ENCODE measurements at places on chromosomes 13 and 19.

- DNase-seq, result no peak
Measured at GRCh38 chr19:53977991-53978731, 13.3 kb upstream of the CACNG6 start.

GRCh38 chr13:65342541-65343337, 1887.4 kb downstream of the PCDH9 start:
- peak; percentile 2 for DNase-seq

DNA sequence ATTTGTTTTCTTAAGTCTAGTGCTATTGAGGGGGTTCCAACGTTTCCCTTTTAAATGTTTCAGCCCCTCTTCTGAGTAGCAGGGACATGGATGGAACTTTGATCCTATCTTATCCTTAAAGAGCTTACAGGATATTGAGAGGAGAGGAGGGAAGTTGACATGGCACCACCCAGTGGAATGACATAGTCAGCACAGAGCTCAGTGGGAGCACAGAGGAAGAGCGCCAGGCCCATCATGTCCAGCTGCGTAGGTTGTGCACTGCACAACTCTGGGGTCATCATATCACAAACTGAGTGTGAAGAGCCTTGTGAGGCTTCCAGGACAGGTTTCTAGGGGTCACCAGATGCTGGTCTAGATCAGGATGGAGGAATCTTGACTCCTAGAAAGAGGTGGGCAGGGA, 4.6 kb upstream of the CDC42EP5 start:
- no peak for DNase-seq

DNA sequence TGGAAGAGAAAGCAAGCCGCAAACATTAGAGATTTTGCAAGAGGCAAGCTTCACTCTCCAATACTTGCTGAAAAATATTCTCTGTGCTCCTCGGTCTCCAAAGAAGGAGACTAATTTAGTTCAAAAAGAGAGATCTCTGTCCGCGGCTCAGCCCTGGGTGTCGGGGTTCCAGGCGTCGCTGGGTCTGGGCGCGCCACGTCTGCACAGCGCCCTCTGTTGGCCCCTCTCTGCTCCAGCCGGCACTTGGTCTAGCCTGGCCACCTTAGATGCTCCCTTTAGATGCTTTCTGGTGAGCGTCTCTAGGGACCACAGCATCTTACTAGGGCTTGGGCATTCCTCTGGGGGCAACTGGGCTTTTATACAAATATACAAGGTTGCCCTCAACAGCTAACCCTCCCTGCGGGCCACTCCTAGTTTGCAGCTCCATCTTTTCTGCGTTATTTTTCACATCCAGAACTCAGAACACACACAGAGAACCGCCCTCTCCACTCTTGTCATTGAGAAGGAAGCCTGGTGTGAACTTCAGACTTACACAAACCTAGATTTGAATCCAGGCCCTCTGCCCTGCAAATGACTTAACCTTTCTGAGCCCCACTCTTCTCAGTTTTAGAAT, 78.3 kb downstream of the CYSLTR2 start:
- peak; percentile 63 for DNase-seq

GRCh38 chr19:1252221-1252820, 3.9 kb downstream of the MIDN start:
- DNase-seq, result peak; percentile 97

GRCh38 chr19:16289594-16289993, 35.0 kb upstream of the KLF2 start:
- no peak for DNase-seq

DNA sequence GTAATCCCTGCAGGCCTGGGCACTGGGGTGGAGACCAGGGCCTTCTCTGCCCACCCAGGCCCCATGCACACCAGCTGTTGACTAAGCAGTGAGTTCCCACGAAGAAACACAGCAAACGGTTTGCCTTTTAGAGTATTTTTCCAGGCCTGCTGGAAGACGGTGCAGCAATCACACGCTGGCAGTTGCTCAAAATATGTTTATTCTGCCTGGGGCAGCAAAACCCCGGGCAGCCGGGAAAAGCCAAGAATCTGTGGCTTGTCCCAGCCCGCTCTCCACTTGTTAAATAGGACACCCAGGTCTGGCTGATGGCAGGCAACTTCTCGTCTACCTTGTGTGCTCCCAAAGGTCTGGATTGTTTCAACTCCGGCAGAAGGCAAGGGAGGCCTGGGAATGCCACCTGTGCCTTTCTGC, 40.8 kb downstream of the GGACT start:
- no peak for DNase-seq

GRCh38 chr13:99335603-99336002, 28.4 kb upstream of the GPR183 start:
- no peak for DNase-seq

- DNase-seq, result no peak
Measured at GRCh38 chr19:900043-900301, 6.7 kb downstream of the RNU6-9 start.

DNA sequence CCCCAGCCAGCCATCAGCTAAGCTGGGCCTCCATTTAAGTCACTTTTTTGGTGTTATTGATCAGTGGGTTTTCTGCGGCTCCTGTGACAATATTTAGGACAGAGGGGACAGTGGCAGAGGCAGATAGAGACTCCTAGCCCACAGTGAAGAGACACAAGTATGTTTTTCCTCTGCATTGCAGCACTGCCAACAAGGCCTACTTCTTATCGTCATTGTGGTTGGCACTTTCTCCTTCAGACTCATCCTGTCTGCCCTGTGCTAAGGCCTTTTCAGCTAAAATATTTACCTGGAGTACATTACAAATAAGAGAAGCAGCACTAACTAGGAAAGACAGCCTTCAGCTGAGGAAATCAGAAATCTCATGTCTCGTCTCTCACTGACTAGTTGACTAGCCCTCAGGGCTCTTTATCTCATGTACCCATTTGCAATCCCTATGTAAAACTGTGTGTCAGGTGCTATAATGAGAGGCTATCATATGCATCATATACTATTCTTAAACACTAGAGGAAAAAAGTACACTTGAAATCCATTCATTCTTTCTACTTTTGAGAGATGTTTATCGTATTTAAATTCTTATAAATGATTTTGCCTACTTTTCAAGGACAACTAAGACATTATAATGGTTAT, 62.2 kb downstream of the ZAR1L start:
- no peak for DNase-seq

DNA sequence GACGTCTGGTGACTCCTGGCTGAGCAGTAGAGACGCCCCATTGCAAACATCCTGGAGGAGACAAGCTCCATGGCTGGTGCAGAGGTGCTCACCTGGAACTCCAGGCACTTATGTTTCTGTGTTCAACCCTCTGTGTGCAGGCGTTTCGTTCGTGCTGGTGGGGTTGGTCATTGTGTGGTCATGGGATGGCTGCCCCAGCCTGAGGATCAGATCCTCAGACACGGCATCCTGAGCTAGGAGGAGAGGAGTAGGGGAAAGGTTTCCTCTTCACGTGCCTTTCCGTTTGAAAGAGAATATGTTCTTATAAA, 87.8 kb downstream of the SIPA1L3 start:
- DNase-seq, result no peak

DNA sequence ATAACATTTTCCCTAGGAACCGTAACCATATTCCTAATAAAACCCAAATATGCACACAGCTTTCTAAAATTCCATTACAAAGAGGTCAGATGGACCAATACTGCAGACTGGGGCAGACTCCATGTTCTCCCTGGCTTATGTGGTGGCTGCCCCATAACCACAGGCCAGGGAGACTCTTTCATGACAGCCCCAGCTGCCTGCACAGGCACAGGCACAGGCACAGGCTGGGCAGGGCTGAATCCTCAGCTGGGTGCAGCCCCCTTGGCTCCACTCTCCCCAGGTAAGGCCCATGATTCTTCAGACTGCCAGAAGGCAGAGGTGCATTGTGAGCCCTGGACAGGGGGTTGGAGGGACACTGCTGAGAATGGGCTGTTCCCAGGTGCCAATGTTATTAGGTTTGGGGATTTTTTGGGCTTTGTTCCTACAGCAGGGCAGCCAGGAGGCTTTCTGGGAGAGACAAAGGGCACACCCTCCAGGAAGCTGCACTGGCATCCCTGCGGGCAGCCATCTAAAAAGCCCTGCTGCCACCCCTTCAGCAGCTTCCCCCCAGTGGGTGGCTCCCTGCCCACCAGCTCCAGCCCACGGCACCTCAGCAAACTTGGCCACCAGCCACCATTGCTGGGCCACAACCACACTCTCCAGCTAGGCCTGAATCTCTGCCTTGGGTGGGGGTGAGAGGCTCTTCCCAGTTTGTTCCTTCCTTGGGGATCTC, 20.0 kb downstream of the DOCK9 start:
- DNase-seq, result no peak

DNA sequence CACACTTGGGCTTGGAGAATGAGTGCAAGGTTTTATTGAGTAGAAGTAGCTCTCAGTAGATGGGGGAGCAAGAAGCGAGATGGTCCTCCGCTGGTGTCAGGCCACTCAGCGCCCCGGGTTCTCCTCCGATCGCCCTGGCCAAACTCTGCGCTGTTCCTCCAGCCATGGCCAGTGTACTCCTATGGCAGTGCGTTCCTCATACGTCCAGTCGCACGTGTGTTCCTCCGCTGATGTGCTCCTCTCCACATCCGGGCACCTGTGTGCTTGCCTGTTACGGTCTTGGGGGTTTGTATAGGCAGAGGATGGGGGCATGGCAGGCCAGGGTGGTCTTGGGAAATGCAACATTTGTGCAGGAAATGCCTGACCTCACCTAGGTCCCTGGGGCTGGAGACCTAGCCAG, 1899.4 kb downstream of the PCDH9 start:
- no peak for DNase-seq

DNA sequence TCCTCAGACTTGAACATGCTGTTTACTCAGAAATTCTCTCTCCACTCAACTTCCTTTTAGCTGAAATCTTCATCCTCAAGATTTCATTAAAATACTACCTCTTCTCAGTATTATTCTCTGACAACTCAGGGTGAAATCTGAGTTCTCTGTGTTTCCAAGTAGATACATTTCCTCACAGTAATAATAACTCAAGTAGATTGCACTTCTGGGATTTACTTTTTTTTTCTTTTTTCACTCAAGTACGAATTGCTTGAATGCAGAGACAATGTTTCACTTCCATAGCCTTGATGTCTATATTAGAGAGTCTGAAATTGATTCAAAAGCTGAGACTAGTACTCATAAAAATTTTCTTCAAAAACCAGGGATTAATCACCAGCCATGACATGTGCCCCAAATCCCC, 166.4 kb downstream of the SLITRK5 start:
- no peak for DNase-seq

DNA sequence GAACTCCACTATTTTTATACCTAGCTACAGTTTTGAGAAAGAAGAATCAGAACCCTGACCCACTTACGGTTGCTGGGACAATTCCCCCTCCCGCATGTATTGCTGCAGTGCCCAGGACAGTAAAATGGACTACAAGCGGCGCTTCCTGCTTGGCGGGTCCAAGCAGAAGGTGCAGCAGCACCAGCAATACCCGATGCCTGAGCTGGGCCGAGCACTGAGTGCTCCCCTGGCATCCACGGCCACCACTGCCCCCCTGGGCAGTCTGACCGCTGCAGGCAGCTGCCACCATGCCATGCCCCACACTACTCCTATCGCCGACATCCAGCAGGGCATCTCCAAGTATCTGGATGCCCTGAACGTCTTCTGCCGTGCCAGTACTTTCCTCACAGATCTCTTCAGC, 46.0 kb downstream of the GARRE1 start:
- DNase-seq, result no peak

DNA sequence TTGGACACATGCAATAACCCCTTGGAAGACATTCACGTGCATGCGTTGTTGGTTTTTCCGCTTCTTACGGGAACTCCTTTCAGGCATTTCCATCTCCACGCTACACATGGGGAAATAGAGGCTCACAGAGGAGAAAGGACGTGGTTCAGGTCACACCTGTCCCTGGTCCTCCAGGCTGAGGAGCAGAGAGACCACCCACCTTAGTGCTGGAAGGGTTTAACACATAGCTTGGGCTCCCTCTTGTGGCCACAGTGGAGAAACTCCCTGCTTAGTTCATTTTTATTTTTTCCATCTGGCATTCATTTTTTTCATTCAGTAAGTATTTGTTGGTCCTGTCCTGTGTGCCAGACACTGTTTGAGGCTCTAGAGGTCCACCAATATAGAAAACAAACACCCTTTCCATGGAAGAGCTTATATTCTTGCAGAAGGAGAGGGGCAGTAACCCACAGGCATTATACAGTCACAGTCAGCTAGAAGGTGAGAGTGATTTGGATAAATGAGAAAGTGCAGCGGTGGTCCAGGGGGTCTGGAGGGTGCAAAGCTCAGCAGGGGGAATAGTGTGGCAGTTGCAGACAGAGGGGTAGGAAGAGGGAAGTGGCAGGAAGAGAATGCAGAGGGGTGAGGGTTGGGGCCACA, 24.2 kb upstream of the TTYH1 start:
- peak; percentile 79 for DNase-seq

- DNase-seq, result peak; percentile 55
Measured at GRCh38 chr19:54114340-54115108, 933 bp downstream of the TFPT start.

DNA sequence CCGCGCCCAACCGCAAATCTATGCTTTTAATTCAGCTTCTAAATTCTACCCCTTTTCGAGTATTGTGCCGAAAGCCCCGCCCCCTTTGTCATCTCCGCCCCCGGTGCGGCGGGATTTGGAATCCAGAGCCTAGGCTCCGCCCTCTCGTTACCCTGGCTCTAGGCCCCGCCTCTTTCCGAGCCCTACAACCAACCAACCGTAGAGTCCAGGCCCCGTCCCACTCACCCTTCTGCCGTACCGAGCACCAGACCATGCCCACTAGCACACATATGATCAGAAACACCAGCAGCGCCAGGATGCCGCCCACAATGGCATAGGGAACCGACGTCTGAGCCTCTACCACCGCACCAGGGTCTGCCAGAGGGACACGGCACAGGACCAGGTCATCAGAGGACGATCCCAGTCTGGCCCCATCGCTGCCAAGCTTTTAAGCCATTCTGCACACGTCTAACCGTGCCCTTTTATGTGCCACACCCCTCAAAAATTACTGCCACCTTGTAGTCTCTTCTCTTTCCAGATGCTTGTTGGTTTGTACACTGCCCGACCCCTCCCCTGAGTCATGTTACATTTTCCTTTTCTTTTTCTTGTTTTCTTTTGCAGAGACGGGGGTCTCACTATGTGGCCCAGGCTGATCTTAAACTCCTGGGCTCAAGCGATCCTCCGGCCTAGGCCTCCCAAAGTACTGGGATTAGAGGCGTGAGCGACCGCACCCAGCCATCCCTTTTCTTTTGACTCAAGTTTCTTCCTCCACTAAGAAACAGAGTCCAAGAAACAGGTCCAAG, 4.7 kb upstream of the ZNF428 start:
- DNase-seq, result no peak

- peak; percentile 58 for DNase-seq
Measured at GRCh38 chr13:112711528-112712265, 21.9 kb downstream of the ATP11A start.

Measured in hematopoietic multipotent progenitor cell (in vitro differentiated cells).